ENCODE measurements at places on chromosomes 2 and 18.

DNA sequence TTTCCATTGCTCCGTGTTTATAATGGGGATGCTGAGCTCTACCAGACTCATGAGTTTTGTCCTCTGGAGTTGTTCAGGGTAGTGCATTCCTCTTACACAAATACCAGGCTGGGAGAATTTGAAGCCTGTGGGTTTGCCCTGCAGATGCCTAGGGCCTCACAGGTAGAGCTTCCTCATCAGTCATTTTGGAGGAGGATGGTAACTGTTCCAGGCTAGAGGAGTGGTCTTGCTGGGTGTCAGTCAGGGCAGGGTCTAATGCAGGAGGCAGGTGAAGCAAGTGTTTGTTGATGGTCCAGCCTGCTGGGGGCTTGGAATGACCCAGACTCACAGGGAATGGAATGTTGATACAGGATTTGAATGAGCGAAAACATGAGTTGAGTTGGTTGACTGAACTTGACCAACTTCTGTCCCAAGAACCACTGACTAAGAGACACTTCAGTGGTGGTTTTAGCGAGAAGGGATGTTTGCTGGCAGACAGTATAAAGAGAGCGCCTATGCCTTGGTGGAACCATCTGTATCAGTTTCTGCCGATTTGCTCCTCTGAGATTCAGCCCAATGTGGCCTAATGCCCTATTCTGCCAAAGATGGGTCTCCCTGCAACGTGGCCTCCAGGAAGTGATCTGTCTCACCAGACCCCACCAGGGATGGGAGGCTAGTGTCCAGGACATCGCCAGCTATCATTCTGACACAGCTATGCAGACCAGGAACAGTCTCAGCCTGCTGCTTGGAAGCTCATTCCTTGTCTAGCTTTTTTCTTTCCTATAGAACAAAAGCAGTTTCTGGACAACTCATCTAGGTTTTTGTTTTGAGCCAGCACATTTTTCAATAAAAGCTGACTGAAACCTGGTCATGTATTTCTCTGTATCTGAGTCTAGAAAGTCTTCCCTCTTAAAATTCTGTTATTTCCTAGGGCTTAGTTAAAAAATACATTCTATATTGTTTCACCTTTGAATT lies 9.3 kb downstream of the IL1R2 start:
- DNase-seq, result no peak

DNA sequence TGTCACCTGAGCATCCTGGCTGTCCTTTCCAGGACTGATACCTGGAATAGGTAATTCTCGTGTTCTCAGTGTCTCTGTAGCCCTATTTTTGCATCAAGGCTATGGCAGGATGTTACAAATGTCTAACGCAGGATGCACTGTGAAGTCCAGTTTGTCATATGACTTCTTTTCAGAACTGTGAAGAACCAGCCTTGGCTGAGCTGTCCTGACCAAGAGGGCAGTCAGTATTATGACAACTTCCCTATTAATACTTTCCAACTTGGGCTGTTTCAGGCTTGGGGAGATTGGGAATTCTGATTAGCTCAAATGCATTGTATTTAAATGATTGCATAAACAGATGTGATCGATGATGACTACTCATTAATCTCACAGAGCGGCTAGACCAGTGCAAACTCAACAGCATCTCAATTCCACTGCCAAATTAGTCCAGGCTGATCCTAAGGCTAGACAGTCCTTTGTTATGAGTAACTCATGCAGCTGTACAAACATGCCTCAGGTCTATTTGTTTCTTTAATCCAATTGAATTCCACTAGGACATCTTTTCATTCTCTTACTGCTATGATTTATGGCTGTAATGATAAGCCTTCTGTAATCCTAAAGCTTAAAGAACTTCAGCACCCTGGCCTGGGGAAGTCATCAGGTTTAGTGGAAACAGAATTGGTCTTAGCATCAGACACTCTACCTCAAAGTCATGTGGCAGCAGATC lies 331.6 kb downstream of the KCNS3 start:
- no peak for DNase-seq

- DNase-seq, result no peak
These were observed 9.2 kb downstream of the OXER1 start for GRCh38 chr2:42754776-42755140.

DNA sequence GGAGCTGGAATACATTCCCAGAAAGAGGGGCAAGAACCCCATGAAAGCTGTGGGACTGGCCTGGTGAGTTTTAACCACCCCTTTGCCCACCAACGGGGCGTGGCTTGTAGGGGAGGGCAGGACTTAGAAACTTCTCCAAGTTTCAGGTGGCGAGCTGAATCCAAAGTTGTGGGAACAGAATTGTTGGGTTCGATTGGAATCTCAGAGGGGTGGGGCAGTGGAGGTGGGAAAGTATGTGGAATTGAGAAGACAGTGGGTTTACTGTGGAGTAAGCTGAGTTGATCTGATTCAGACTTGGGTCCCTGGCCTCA lies 1.1 kb downstream of the PNKD start:
- DNase-seq, result no peak

DNA sequence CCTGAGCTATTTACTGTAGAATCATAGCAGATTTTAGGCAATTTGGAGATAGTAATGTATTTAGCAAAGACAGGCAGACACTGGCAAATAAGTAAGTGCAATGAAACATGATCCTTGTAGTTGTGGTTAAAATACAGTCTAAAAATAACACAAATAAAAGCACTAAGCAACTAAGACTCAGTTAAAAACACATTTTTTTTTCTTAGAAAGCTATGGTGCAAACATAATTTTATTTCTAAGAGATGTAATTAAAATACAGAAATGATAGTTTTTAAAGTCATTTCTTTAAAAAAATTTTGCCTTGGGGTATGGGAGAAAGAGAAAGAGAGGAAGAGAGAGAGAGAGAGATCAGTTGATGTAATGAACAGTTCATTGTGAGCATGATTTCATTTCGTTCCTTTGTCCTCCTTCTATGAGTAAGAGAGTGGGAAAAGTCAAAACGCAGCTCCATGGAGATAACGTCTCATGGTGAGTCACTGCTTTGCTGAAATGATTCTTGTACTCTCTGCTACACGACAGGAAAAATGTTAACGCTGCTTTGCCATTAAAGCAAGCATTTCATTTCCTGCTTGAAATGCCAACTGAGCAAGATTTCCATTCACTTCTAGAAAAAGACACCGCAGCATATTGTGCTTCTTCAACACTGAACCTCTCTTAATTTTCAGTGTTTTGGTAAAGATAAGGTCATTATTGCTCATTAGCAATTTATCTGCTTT lies 61.3 kb upstream of the PGAP1 start:
- DNase-seq, result peak; percentile 66

DNA sequence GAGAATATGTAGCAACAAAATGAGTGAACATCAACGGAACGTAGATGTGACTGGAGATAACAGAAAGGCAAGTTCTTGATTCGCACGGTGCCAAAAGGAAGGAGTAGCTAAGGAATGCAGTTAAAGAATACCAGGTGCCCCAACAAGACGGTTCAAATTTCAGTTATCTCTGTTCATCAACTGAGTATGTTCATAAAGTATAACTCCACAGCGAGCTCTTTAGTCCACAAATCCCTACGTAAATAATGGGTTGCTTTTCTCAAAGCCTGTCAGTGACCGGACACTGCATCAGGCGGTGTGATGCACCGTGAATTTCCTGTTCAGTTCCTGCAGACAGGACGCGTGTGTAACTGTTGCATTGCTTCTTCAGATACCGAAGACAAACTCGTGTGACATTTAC lies 91.8 kb downstream of the NOL10 start:
- DNase-seq, result no peak

DNA sequence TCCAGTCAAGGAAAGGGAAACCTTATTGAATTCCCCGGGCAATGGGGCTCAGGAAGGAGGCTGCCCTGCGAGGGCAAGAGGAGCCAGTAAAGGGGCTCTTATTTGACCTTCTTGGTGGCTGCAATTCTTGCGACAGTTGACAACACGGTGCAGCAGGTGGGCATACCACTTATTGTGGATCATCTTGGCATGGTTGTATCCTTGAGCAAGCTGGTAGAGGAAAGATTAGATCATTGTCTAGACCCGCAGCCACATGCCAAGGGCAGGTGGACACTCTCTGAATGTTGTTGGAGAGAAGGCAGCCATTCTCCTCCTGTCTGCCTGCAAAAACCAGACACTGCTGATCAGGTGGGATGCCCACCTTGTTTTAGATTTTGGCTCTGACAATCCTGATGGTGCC lies 170.2 kb upstream of the CHST9 start:
- no peak for DNase-seq

GRCh38 chr2:178962152-178962551 lies 87.8 kb downstream of the CCDC141 start:
- no peak for DNase-seq

- peak; percentile 52 for DNase-seq
These were observed 10.7 kb downstream of the RPL31 start for GRCh38 chr2:101012706-101013181.

All from head of caudate nucleus (tissue), 42 donors.